ENCODE measurements at places on chromosomes 16 and 17. TPM values are rescaled to one million over a fixed set of nuclear protein-coding genes. Genes with fewer than 3 reads are reported as not detected.

DNA sequence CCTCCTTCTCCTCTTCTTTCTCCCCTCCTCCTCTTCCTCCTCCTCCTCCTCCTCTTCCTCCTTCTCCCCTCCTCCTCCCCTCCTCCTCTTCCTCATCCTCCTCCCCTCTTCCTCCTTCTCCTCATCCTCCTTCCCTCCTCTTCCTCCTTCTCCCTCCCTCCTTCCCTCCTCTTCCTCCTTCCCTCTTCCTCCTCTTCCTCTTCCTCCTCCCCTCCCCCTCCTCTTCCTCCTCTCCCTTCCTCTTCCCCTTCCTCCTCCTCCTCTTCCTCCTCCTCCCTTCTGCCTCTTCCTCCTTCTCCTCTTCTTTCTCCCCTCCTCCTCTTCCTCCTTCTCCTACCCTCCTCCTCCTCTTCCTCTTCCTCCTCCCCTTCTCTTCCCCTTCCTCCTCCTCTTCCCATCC is 5.1 kb upstream of the PITPNM3 start:
- DNase-seq, result no peak

DNA sequence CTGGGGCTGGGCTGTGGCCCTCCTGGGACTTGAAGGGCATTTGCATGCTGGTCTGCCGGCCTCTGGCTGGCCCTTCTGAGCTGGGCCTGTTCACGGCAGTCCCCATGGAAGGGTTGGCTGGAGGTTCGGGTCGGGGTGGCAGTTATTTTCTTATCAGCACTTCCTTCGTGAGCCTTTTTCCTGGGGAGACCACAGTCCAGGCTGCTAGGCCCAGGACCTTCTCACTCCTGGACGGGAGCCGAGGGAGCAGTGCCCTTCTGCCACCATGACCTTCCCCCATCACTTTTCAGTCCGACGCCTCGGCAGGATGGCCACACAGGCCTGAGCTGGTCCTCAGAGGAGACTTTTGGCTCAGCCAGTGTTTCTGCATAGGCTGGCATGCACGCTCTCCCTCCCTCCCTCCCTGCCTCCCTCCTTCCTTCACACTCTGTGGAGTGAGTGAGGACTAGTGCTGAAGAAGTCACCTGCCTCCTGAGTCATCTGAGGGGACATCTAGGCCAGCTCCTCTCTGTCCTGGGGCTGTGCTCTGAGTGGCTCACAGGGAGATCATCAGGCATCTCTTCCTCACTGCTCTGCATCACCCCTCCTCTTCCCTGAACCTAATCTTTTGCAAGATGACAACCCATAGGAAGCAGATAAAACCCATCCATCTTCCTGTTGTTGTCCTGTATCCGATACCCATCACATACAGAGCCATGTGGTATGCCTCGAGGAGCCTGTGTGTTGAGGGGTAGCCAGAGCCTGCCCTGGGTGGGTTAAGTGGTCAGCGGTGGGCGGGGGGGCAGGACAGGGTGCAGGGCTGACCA is 109.7 kb downstream of the RAP1GAP2 start:
- no peak for DNase-seq

DNA sequence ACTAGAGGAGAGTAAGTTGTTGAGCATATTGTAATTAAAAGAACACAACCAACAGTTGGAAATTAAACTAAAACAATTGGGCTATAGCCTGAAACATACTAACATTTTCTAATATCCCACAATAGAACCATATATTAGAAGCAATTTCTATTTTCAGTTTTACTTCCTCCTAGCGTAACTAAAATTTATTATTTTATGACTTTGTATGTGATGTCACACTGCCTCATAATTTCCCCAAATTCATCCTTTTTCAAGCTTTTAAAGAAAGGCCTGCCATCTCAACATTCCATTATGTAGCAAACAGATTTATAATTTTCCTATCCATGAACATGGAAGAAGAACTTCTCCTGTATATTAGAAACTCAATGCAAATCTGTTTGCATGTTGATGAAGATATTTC is 110.2 kb downstream of the HS3ST3A1 start:
- DNase-seq, result no peak

DNA sequence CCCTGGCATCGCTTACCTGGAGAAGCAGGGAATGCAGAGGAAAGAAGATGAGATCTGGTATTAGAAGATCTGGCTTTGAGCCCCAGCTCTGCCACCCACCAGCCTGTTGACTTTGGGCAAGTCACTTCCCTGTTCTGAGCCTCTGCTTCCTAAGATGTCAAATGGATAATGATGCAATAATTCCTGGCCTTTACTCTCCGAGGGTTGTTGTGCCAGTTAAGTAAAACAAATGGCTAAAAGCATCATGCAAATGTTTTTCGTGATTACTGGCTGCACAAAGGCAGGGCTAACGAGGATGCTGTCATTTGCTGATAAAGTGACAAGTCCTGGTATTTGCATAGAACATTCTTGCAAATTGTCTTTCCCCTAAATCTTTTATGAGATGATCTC is 1.3 kb upstream of the ZNF821 start:
- DNase-seq, result no peak

DNA sequence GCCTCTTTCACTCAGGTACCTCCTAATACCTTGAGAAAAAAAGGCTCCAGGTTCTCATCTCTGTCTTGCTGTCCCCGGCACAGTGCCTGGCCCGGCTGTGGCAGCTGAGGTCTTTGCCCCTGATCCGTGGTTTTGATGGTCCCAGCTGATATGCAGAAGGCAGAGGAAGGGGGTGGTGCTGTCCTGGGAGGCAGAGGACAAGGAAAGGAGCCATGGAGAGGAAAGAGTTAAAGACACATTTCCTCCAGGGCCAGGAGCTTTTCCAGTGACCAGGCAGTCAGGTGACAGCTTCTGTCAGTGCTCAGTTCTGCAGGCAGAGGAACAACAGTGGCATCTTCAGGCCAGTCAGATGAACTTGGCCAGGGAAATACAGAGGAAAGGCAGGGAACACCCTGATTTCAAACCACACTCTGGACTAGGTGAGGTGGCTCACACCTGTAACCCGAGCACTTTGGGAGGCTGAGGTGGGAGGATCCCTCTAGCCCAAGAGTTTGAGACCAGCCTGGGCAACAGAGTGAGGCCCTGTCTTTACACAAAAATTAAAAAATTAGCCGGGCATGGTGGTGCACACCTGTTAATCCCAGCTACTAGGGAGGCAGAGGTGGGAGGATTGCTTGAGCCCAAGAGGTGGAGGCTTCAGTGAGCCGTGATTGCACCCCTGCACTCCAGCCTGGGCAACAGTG is 3.3 kb upstream of the COG1 start:
- no peak for DNase-seq

CACNG1 gene
- total RNA-seq, result not detected

SPECC1 gene
- 87.9 TPM for total RNA-seq

SNAI3 gene
- 8.7 TPM for total RNA-seq

GSG1L gene
- total RNA-seq, result 0.71 TPM
